ENCODE measurements at places on chromosomes 5 and 9. TPM values are rescaled to one million over a fixed set of nuclear protein-coding genes. Genes with fewer than 3 reads are reported as not detected.

GRCh38 chr5:165029099-165029870 lies 1523.9 kb downstream of the MAT2B start:
- H3K4me1 ChIP-seq: no peaks in the 10 kb centered on the region
- no peaks in the 10 kb centered on the region for H3K27me3 ChIP-seq
- DNase-seq: no peak
- H3K36me3 ChIP-seq: no peaks in the 10 kb centered on the region
- no peak overlapping the region for H3K27ac ChIP-seq

GARIN3 gene
- 1.3 TPM for total RNA-seq

GRCh38 chr5:16952968-16953671 lies 17.0 kb upstream of the MYO10 start:
- no peaks in the 10 kb centered on the region for H3K36me3 ChIP-seq
- no peak overlapping the region for H3K4me3 ChIP-seq
- no peaks in the 10 kb centered on the region for H3K27me3 ChIP-seq
- H3K4me1 ChIP-seq: no peaks in the 10 kb centered on the region

GRCh38 chr5:3593771-3594509 lies 1.7 kb upstream of the IRX1 start:
- no peak overlapping the region for H3K27ac ChIP-seq
- H3K36me3 ChIP-seq: peaks cover 8% of the 10 kb centered on the region
- H3K27me3 ChIP-seq: peaks cover 61% of the 10 kb centered on the region
- no peak overlapping the region for H3K4me3 ChIP-seq

AGXT2 gene
- total RNA-seq: not detected

MCTP1 gene
- not detected for total RNA-seq

DNA sequence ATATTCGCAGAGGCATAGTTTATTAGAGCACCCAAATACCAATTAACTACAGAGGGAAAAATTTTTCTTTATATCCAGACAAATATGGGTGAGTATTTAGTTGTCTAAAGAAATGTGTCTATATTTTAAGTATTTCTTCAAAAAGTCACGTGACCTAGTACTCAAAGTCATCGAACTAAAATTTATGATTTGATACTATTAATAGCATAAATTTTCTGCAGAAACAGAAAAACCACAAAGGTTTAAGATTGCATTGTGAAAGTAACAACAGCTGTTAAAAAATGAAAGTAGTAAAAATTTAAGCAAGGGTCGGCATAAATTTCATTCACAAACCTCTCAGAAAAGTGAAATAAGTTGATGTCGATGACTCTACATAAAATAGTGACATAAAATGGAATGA lies 323.9 kb upstream of the RORB start:
- no peaks in the 10 kb centered on the region for H3K36me3 ChIP-seq
- DNase-seq: no peak
- no peak overlapping the region for H3K4me3 ChIP-seq
- no peaks in the 10 kb centered on the region for H3K4me1 ChIP-seq
- H3K27ac ChIP-seq: no peak overlapping the region

DNA sequence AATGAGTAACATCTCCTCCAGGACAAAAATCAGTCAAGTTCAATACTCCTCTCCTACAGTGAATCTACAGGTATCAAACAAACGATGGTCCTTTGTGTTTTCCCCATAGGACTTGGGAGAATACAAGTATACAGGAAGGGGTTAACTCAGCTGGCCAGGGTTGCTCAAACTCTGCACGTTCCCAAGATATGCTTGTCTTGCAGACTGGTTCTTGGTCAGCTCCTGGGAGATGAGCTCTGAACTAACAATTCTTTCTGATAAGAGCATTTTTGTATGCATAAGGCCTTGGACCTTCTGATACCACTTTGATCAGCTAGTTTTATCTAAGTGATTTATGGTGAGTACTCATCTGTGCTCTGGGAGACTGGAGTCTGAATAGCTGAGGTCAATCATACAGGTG lies 42.1 kb downstream of the LOX start:
- no peak overlapping the region for H3K4me3 ChIP-seq
- H3K27me3 ChIP-seq: no peaks in the 10 kb centered on the region
- no peak for DNase-seq
- peaks cover 15% of the 10 kb centered on the region for H3K36me3 ChIP-seq
- H3K4me1 ChIP-seq: no peaks in the 10 kb centered on the region

DNA sequence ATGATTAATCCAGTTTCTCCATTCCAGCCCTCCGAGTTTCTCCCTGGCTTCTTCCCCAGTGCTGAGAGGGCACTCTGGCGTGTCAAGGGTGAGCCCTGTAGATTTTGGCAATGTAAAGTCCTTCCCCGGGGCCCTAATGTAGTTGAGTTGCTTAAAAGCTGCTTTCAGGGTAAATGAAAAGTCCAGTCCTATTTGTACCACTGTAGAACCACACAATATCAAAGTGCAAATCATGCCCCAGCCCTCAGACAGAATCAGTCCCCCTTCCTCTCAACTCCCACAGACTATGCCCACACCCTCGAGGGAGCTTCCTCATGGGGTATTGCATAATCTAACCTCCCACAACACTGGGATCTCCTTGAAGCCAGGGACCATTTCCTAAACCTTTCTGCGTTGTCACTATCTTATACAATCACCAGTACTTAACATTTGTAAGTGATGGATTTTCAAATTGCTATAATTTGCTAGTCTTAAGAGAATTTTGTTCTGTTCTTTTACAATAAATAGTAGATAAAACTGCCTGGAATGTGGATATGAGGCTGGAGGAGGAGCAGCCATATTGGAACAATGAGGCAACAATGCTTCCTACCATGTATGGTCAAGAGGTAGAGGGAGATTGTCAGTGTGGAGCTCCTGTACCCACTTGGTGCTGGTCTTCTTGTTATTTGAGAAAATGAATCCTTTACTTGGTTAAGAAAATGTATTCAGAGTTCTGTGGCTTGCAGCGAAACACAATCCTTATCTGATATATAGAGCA lies 34.4 kb downstream of the ZNF366 start:
- no peak overlapping the region for H3K4me3 ChIP-seq
- H3K27ac ChIP-seq: no peak overlapping the region
- no peak for DNase-seq
- peaks cover 25% of the 10 kb centered on the region for H3K27me3 ChIP-seq

GPRIN1 gene
- 4.5 TPM for total RNA-seq

GRCh38 chr5:96326902-96327301 lies 106.1 kb downstream of the PCSK1 start:
- H3K4me1 ChIP-seq: peaks cover 5% of the 10 kb centered on the region
- DNase-seq: no peak
- no peak overlapping the region for H3K4me3 ChIP-seq
- H3K36me3 ChIP-seq: no peaks in the 10 kb centered on the region
- peaks cover 10% of the 10 kb centered on the region for H3K27me3 ChIP-seq

DNA sequence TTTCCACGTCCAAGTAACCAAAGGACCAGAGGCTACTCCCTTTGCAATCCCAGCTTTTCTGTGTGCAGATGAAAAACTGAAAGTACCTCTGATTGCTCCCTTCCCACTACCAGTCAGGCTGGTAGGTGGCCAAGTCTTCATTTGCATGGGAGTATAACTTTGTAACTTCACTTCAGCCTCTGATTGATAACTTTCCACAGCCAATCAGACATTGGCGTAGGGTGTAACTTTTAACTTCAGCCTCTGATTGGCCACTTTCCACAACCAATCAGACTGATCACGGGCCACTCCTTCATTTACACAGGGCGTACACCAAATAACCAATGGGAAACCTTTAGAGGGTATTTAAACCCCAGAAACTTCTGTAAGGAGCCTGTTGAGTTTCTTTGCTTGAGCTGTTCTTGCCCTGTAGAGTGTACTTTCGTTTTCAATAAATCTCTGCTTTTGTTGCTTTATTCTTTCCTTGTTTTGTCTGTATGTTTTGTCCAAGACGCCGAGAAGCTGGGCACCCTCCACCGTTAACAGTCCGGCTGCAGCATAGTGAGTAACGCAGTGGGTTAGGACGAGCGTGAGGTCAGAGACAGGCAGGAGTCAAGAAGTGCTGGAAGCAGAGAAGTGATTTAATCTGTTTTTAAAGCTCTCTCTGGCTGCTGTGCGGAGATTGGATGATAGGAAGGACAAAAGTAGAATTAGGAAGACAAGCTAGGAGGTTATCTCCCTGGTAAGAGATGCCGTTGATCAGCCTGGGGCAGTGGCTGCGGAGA lies 3.5 kb upstream of the EXOSC2 start:
- peaks cover 7% of the 10 kb centered on the region for H3K36me3 ChIP-seq
- H3K27me3 ChIP-seq: no peaks in the 10 kb centered on the region
- no peak for DNase-seq
- peaks cover 36% of the 10 kb centered on the region for H3K4me1 ChIP-seq
- no peak overlapping the region for H3K4me3 ChIP-seq

NMUR2 gene
- total RNA-seq: not detected

GRCh38 chr9:37710046-37710445 lies 43.6 kb upstream of the TRMT10B start:
- no peak for DNase-seq
- no peaks in the 10 kb centered on the region for H3K36me3 ChIP-seq
- H3K27me3 ChIP-seq: peaks cover 25% of the 10 kb centered on the region
- no peak overlapping the region for H3K4me3 ChIP-seq

DNA sequence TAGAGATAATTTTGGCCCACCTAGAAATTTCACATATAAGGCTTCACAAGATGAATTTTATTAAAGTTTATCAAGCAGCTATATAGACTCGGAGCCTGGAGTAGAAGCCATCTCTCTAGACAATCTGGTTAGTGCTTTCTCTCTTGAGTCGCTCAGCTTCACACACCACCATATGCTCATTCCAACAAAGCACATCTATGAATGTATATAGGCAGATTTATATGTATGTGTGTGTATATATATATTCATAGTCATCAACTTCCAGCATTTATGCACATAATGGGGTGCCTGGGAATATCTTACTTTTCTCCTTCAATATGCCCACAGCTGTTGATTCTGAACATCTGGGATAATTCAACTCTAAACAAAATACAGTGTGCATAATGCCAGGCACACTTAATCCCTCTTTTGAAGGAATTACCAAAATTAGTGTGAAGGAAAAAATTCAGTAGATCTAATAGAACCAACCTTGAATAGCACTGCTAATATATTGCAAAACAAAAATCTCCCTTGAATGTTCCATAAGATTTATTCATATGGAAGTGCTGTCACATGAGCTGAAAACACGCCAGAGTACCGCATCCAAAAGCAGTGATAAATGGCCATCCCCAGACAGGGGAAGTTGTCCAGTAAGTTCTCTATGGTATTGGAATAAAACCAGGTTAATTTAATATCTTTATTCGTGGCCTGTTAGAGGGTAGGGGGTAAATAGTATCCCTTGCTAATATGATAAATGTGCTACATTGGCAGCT lies 56.0 kb upstream of the MOCS2 start:
- no peaks in the 10 kb centered on the region for H3K4me1 ChIP-seq
- H3K27me3 ChIP-seq: no peaks in the 10 kb centered on the region
- H3K27ac ChIP-seq: no peak overlapping the region
- H3K4me3 ChIP-seq: no peak overlapping the region
- H3K36me3 ChIP-seq: no peaks in the 10 kb centered on the region

DNA sequence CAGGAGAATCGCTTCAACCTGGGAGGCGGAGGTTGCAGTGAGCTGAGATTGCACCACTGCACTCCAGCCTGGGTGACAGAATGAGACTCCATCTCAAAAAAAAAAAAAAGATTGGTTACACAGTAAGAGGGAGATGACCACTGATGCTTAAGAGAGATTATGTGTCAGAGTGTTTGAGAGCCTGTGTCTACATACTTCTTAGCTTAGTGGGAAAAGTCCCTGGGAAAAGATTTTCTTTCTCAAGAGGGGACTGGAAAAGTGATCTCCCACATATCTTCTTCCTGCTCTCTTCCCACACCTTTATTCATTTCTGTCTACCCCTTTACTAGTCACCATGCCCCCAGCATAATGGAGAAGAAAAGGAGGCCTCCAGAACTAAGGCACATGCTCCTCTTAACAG lies 55.2 kb downstream of the MCTP1 start:
- H3K4me1 ChIP-seq: no peaks in the 10 kb centered on the region
- H3K36me3 ChIP-seq: no peaks in the 10 kb centered on the region
- DNase-seq: no peak
- H3K27ac ChIP-seq: no peak overlapping the region
- no peak overlapping the region for H3K4me3 ChIP-seq
- H3K27me3 ChIP-seq: no peaks in the 10 kb centered on the region

SPINK4 gene
- not detected for total RNA-seq

PCDHA12 gene
- not detected for total RNA-seq
